Activated naive CD4-positive, alpha-beta T cell treated with anti-CD3 and anti-CD28 coated beads for 36 hours (primary cell): ENCODE measurements at places on chromosomes 2 and 18.

DNA sequence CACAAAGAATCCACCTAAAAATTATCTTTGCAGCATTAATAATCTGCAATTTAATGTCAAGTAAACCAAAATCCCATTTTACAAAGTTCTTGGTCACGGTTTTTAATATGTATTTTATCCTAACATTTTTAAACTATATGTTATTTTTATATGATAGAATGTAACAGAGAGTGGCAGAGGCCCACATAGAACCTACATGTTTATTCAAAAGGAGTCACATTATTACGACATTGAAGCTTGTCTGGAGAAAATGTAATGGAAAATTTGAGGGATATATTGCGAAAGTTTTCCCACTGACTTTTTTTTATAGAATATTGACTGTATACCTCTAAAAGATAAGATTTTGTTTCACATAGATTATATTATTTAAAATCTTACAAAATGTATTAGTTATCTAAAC is 89.7 kb upstream of the COL3A1 start:
- DNase-seq: no peak

DNA sequence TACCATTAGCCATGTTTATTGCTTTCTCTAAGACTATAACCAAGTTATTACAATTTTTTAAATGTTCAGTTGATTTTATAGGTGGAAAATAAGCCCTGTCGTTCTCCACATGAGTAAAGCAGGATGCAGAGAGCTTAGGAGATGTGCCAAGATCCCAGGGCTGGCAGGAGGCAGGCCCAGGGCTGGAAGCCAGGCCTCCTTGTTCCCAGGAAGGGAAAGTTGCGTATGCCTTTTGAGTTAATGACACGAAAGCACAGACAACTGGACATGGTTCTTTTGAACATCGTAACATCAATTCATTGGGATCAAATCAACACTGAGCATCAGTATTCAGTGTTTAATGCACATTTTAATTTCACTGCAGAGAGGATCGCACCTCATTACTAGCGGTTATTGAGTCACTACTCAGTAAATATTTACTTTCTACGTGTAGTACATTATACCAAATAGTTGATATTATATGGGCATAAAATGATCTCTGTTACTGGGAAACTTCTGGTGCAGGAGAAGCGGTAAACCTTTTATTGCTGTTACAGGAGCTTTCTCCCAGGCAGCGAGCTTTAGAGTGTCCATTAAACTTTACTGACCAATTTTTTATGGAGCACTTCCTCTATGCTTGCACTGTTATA is 60.0 kb downstream of the RNF144A start:
- DNase-seq: no peak

GRCh38 chr2:138503652-138504051 is 2.1 kb downstream of the SPOPL start:
- no peak for DNase-seq

- no peak for DNase-seq
These were observed 178.5 kb downstream of the L3MBTL4 start for GRCh38 chr18:6236258-6236657.

GRCh38 chr18:48676756-48677368 is 138.0 kb downstream of the CTIF start:
- DNase-seq: peak; percentile 76

DNA sequence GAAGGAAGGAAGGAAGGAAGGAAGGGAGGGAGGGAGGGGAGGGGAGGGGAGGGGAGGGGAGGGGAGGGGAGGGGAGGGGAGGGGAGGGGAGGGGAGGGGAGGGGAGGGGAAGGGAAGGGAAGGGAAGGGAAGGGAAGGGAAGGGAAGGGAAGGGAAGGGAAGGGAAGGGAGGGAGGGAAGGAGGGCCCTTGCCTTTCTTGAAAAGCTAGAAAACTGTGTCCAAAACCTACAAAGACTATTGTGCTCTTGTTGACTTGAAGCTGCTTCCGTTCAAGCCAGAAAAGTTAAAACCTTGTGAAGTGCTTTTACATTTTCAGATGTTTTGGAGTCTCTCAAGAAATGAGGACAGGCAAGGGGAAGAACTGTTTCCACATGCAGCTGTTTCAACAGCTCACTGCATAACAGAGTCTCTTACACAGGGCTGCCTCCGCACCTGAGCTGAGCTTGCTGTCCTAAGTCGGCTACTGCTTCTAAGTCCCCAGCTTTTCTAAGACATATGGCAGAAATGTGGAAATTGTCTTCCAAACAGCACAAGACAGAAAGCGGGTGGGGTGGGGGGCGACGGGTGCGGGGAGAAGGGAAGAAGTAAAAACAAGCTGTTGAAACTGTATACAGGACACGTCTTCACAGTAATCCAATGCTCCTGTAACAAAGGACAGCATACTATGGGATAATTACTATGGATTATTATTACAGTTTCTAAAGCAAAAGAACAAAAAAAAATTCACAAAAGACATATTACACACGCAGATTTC is 46.1 kb downstream of the BCL11A start:
- no peak for DNase-seq

DNA sequence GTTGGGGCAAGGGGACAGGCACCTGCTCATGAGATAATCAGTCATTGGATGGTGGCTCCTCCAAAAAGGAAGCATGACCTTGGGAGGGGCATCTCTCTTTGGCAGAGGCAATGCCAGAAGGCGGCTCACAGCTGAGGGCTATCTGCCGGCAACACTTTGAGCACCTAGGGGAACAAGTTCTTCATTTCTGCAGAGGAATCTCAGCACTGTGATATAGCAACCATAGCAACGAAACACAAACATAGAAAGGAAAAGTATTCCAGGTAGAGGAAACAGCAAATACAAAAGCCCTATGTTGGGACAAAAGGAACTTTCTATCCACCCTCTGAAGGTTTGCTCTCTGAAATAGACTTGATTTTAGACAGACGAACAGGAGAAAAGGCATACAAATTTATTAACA is 89.1 kb upstream of the NEDD4L start:
- no peak for DNase-seq
